ENCODE measurements at places on chromosomes 12 and 14.

DNA sequence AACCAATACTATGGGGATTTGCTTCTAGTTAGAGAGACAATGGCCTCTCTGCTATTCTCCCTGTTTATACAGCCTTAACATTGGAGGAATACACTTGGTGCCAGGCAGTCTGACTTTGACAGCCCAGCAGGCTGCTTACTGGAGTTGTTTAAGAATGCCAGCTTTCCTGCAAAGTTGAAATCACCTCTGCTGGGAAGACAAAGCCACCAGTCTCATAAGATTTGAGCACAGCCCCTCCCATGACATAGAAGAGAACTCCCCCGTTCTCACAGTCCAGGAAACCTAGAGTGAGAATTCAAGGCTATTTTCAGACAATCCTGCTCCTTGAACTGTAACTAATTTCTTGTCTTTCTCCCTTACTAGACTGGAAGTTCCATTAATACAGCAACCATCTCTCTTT is 21.1 kb upstream of the CATSPERB start:
- DNase-seq: no peak

GRCh38 chr12:40011775-40012129 is 94.1 kb downstream of the SLC2A13 start:
- DNase-seq: no peak

- DNase-seq: no peak
Observed at GRCh38 chr14:81571437-81571836, 37.8 kb upstream of the SEL1L start.

- DNase-seq: no peak
Observed at GRCh38 chr14:36654794-36655381, 6.8 kb upstream of the PAX9 start.

DNA sequence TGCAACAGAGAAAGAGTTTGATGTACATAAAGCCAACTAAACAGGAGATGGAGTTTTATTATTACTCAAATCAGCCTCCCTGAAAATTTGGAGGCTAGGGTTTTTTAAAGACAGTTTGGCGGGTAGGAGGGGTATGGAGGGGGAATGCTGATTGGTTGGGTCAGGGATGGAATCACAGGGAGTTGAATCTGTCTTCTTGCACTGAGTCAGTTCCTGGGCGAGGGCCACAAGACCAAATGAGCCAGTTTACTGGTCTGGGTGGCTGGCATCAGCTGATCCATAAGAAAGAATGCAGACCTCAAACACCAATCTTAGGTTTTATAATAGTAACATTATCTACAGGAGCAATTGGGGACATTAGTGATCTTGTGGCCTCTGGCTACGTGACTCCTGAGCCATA is 64.9 kb downstream of the RIN3 start:
- DNase-seq: no peak

DNA sequence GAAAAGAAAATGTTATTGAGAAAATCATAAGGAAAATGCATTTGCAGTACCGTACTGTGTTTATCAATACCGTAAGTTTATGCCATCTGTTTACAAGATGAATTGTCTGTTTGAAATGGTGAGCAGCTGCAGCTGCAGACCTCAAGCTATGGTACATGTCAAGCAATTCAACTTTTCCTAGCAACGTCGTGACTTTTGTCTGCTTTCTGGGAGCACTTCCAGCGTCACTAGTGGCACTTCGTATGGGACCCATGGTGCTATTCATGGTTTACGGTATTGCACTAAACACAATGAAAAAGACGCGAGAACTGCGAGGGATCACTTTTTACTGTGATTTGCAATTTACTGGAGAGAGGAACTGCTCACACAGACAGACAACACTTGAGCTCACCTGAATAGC is 160.8 kb downstream of the UNC79 start:
- no peak for DNase-seq

GRCh38 chr12:50221228-50222008 is 54.2 kb upstream of the CERS5 start:
- DNase-seq: peak; percentile 53

DNA sequence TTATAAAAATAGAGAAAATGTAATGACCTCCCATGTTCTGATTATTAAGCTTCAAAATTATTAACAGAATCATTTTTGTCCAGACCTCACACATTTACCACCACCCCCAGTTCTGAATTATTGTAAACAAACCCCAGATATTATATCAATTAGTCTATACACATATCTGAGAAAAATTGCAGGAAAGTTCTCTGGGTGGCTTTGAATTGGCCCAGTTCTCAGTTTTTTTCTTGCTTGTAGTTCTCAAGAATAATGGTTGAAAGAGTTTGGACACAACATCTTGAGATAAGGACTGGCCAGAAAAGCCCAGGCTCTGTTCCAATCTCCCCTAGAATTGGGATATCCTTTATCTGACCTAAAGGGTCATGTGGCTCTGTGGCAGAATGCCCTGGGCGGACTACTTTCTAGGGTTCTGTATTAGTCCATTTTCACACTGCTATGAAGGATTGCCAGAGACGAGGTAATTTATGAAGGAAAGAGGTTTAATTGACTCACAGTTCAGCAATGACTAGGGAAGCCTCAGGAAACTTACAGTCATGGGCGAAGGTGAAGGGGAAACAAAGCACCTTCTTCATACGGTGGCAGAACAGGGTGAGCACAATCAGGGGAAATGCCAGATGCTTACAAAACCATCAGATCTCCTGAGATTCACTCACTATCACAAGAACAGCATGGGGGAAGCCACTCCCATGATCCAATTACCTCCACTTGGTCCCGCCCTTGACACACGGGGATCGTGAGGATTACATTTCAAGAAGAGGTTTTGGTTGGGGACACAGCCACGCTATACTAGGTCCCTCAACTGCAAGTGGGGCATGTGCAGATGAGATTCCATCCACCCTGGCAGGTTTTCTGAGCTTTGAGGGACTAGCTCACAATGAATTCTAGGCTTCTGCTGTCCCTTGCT is 1504.6 kb upstream of the FLRT2 start:
- no peak for DNase-seq

DNA sequence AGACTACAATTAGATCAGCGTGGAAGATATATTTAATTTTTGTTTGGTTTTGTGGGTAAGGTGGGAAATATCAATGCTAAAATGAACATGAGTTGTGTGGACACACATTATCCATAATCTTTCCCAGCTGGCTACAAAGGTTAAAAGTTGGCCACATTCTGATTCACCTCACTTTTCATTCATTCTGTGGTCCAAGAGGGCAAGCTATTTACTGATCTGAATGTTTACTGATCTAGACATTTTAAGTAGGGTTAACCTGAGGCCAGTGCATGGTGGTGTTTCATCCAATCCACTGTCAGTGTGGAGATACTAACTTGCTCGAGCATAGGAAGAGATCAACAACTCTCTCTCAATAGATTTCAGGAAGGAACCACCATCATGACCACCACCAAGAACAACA is 71.6 kb downstream of the DCAF5 start:
- no peak for DNase-seq

DNA sequence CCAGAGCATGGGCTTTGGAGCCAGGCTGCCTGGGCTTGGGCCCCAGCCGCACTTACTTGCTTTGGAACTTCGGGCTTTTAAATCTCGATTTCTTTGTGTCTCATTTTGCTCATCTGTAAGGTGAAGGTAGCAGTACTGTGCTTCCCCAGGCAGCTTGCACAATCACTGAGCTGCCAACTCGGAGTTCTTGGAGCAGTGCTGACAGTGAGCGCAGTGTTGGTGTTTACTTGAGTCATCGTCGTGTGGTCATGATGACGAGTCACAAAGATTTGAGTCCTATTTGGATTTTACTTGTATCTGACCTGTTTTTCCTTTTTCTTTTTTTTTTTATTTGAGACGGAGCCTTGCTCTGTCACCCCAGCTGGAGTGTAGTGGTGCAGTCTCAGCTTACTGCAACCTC is 31.3 kb upstream of the ATF1 start:
- DNase-seq: no peak

- DNase-seq: no peak
Observed at GRCh38 chr12:6321905-6322304, 11.4 kb downstream of the PLEKHG6 start.

DNA sequence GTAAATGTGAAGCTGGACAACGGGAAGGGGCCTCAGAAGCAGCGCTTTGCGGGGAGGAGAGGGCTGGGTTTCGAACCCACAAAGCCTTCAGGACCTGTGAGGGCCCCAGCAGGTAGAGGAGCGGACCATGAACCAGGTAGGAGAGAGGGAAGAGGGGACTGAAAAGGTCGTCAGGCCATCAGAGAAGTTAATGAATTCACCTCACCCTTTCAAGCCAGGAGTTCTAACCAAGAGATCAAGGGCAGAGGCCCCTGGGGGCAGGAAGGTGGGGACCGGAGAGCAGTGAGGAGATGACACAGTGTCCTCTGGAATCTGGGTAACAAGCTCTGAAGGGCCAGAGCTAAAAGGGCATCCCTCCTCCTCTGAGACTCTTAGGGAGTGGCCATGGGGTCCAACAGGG is 19.4 kb downstream of the SERPINA1 start:
- DNase-seq: no peak

- peak; percentile 84 for DNase-seq
Observed at GRCh38 chr12:124804011-124804621, 59.5 kb downstream of the SCARB1 start.

GRCh38 chr14:72124171-72124570 is 191.9 kb downstream of the RGS6 start:
- no peak for DNase-seq

GRCh38 chr12:12432364-12432763 is 75.5 kb downstream of the BORCS5 start:
- DNase-seq: peak; percentile 53

GRCh38 chr12:108823804-108824203 is 33.6 kb downstream of the SSH1 start:
- DNase-seq: no peak

GRCh38 chr12:46303039-46303666 is 34.3 kb upstream of the SLC38A1 start:
- peak; percentile 34 for DNase-seq

- peak; percentile 57 for DNase-seq
Observed at GRCh38 chr12:54759751-54760150, 94.6 kb upstream of the MUCL1 start.

DNA sequence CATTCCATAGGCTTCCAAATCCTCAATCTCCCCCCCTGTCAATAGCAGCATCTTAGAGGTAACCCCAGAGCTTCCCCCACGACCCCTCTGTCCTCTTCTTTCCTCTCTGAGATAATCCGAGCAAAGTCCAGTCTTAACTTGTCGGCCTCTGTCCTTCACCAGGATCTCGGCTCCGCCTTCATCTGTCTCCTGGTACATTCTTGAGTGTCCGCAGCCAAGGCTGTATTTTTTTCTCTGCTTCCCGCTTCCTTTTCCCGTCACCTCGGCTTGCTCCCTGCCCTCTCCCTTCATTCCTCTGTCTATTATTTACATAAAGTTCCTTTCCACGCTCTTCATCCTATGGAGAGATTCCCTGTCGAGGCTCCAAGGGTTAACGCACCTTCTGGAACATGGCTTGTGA is 153.9 kb upstream of the GSC start:
- no peak for DNase-seq

DNA sequence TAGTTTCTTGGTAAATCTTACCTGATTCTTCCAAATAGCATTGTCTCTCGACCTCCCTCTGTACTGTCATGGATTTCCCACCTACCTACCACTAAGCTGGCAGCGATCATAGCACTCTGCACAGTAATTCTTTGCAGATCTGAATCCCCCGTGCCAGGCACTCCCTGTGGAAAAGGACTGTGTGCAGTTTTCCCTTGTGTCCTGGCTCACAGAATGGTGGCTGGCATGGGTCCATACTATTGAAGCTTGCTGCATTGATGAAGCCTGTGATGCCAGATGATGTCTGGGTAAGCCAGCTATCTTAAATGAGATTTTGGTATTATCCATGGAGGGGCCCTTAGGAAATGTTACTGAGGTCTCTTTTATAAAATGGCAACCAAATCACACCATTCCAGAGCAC is 135.7 kb downstream of the RPAP3 start:
- DNase-seq: no peak

DNA sequence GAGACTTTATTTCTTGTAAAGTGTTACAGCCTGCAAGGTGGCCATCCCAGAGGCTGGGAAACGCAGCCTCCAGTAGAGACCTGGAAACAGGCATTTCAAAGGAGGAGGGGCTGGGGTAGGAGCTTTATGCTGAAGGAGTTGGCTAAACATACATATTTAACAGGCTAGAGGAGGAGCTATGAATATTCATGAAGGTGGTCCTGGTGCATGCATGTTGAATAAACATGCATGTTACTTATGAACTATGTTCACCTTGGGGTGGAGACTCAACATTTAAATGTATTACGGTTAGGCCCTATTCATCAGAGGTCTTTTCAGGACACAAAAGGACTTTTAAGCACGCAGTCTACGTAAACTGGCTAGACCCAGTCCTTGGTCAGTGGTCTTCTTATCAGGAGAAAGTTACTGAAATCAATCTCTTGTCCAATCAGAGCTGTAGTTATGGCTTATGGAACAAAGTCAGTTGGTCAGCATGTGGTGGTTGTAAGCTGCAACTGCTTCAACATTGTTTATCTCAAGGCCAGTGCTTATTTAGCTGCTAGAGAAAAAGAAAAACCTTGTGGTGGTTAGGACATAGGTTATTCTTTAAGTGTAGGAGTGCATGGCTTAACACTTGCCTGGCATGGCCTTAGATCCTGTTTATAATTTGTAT is 11.4 kb upstream of the ARF6 start:
- DNase-seq: no peak

GRCh38 chr14:60490270-60490669 is 4.4 kb upstream of the C14orf39 start:
- no peak for DNase-seq

DNA sequence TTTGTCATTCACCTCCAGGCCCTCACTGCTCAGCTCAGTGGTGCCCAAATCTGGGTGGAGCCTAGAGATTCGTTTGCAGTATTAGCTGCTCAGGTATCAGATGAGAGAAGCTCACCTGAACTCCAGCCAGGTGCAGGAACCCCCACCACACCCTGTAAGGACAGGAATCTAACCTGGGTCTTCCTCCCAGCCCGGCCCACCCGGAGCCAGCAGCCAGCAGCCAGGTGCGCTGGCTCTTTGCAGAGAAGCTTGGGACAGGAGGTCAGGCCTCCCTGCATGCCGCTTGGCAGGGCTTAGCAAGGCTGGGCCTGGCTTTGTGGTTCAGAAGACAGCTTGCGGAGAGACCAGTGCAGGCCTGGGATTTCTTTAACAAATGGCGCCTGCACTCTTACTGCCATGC is 125.6 kb upstream of the MYL2 start:
- no peak for DNase-seq

GRCh38 chr12:19880721-19881120 is 441.4 kb downstream of the AEBP2 start:
- DNase-seq: no peak

DNA sequence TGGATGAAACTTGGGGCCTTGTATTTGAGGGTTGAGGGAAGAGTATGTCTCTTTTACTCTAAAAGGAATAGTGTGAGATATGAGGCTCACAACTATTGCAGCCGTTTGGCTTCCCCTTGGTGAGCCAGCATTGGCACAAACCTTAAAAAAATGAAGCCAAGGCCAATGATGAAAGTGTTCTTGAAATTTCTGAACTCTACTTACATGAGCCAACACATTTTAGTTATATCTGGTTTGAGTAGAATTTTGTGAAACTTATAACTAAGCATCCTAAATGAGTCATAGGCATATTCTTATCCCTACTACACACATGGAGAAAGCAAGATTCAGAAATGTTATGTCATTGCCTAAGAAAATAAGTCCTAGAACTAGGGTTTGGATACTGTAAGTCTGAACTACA is 55.3 kb upstream of the ACSS3 start:
- no peak for DNase-seq

GRCh38 chr14:61388976-61389576 is 67.7 kb downstream of the PRKCH start:
- DNase-seq: no peak

Data from prostate gland (tissue), 2 donors.